GM23248 (cell line): ENCODE measurements at places on chromosomes 12 and 14. TPM values are rescaled to one million over a fixed set of nuclear protein-coding genes. Genes with fewer than 3 reads are reported as not detected.

The SCAF11 gene
- total RNA-seq: 68.0 and 70.5 TPM in 2 replicates

DNA sequence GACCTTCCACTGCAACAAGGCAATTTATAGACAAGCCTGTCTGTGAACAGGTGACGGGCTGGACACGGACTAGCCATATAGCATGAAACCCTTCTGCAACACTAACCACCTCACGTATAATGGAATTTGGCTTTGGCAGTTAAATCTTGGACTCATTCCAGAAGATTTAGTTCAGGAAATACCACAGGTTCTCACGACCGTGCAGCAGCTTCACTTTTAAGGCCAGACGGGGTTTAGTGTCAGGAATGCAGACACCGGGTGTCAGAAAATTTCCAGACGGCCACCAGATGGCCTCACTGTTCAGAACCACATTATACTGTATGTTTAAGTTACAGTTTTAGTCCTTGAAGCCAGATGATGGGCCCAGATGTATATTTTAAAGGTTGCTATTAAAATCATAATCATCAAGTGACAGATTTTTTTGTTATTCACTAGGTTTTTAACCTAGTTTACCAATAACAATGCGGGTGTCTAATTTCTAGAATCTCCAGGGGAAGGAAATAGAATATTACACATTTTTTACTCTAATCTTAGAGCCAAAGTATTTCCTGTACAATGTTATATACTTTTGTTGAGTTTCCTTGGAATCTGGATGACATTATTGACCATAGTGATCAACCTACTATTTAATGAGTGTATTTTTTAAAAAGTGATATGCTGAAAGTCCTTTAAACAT is 90.5 kb upstream of the TMPO start:
- peak; percentile 77 for DNase-seq

The VRTN gene
- not detected in 2 replicates for total RNA-seq

The PTPRQ gene
- total RNA-seq: 0.11 and 0.76 TPM in 2 replicates

The ACOT6 gene
- total RNA-seq: not detected in 2 replicates

The SLC17A8 gene
- total RNA-seq: not detected in 2 replicates

GRCh38 chr14:57578801-57579200 is 85.1 kb upstream of the CCDC198 start:
- DNase-seq: no peak

GRCh38 chr12:85823436-85824180 is 12.6 kb downstream of the RASSF9 start:
- DNase-seq: peak; percentile 83

DNA sequence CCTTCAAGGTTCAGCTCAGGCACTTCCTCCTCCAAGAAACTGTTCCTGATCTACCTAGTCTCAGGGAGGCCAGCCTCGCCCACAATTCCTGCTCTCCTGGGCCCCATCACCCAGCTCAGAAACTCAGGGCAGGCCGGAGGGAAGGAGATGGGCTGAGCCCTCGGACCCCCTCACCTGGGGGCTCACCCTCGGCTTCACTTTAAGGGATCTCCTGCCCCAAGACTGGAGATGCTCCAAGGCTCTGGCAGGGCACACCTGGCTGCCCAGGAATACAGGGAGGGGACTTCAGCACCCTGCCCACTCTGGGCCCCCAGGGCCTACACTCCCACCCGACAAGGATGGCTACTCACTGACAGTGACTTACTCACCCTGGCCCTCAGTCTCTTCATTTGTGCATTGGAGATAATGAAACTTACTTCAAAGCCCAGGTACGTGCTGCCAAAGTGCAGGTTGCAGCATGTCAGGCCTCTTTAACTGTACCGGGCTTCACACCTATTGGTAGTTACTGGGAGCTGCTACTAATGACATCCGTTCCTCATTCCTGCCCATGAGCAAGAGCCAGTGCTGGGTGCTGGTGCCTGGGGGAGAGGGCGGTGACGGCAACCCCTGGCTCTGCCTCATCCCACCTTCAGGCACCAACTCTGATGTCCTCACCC is 21.0 kb upstream of the PPP1R13B start:
- DNase-seq: no peak

DNA sequence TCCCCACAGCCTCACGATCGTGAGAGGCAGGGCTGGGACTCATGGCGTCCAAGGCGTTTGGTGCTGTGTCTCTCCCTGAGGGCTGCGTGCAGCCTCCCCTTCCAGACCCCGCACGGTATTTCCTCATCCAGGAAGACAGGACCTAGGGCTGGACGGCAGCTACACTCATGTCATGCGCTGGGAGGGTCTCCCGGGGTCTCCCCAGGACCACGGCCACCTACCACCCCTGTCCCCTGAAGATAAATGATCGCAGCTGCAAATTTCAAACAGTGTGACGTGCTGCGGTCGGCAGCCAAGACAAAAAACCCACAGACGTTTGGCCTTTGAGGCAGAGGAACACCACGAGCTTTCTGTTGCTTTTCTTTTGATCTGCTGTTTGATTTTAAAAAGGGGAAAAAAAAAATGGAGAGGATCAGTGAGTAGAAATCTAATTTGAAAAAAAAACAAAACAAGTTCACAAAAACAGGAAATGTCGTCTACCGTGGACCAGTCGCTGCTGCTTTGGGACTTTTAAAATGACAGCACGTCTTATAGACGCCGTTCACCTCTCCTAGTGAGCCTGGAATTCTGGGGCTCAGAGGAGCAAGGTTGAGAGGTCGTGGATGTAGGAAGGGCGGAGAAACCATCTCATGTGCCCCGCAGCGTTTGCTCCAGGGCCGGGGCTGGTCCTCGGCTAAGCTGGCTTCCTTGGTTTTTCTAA is 237.6 kb downstream of the SLC41A2 start:
- DNase-seq: peak; percentile 59

The RFX4 gene
- not detected in 2 replicates for total RNA-seq
